ENCODE measurements at places on chromosomes 3 and 15. TPM values are rescaled to one million over a fixed set of nuclear protein-coding genes. Genes with fewer than 3 reads are reported as not detected.

DNA sequence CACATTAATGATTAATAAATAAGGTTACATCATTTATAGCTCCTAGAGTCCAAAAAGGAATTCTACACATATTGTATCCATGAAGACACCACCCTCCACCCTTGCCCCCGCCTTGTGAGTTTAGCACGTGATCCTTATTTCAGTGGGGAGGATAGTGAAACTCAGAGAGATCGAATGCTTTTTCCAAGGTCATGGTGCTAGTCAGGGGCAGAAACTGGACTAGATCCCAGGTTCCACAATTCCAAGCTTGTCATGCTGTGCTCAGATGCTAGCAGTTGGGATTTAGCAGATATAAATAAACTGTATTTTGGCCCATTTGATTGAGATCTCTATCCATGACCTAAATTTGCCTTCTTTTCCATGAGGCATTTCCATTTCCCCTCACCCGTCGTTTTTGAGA is 227.4 kb upstream of the THRB start:
- no peak for DNase-seq

DNA sequence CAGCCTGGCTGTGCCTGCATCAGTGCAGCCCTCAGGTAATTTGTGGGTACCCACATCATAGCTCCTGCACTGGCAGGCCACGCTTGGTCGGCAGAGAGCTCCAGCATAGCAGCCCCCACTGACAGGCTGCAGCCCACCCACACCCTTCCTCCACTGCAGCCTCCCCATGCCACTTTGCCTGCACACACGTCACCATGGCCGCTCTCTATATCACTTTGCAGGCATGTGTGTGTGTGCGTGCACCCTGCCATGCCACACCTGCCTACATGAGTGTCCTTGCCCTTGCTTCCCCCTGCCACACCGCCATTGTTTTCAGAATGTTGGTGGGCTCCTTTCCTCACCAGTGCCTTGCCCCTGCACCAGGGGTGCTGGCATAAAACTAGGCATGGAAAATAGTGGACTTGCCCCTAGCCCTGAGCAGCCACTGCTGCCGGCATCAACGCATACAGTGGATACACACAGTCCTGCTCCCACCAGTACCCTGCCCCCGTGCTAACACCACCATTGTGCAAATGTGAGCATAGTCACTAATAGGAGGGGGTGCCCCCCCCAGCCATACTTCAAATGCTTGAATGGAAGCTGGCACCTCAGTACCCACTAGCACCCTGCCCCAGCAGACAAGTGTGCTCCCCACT is 278.7 kb upstream of the MANF start:
- no peak for DNase-seq

DNA sequence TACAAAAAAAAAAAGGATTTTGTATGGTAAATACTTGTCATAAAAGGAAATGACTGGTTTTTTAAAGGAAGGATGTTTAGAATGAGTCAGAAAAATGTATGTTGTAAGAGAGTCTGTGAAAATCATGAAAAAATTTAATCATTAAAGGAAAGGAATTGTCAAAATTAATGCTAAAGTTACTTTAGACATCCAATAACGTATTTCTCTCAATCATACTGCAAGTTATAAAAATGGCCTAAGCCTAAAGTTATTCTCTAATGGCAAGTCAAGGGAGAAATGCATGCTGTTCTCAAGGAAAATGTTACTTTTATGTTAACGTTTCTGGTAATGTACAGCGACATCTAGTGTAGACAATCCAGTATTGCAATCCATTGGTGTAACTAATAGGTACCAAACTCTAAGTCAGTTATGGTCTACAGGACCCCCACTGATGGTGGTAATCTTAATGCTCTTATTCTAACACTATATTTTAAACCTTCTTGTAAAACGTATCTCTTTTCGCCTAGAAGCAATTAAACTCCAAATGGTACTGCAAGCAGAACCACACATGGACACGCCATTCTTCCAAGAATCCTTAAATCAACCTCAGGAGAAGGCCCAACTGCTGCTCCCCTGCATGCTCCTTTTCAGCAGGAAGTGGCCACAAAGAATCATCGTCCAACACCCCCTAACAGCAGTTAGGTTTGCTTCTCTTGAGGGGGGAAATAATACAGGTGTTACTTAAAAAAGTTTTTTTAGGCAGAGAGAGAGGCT is 35.2 kb downstream of the NCEH1 start:
- peak; percentile 72 for DNase-seq

GRCh38 chr3:45606991-45607712 is 12.6 kb downstream of the LIMD1 start:
- DNase-seq: no peak

DNA sequence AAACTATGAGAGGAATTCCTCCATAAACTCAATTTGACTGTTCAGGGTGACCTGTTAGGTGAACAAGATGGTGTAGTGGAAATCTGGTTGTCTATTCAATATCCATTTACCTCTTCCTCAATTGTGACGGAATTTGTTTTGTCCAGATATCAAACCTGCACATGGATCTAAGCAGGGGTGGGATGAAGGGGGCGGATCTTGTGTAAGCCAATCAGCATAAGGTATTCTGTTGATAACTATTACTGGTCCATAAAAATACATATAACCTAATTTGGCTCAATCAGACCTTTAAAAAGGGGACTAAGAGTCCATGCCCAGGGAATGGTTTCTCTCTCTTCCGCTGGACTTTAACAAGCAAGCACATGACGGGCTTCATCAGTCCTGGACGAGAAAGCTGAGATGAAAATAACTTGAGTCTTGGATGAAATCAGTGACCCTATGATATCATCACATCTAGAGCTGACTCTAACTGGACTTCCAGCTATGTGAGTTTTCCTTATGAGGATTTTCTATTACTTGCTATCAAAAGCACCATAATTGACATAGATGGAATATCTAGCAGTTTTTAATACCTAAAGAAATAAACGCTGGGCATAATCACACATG is 5.7 kb upstream of the POPDC2 start:
- DNase-seq: no peak

GRCh38 chr3:187641320-187642016 is 28.7 kb downstream of the SST start:
- no peak for DNase-seq

DNA sequence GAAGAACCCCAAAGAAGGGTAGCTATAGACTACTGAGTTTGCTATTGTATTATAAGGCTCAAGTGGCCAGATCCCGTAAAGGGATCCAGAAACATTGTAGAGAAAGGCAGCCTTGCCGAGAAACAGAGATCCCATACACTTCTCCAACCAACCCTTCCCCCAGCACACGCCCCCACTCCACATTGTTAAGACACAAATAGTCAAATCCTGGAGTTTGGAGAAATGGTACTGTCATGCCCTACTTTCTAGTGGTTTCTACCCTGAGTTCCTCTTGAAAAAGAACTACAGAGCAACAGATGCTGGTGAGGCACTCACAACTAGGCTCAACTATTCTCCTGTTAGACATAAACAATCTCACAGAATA is 33.2 kb downstream of the B4GALT4 start:
- no peak for DNase-seq

DNA sequence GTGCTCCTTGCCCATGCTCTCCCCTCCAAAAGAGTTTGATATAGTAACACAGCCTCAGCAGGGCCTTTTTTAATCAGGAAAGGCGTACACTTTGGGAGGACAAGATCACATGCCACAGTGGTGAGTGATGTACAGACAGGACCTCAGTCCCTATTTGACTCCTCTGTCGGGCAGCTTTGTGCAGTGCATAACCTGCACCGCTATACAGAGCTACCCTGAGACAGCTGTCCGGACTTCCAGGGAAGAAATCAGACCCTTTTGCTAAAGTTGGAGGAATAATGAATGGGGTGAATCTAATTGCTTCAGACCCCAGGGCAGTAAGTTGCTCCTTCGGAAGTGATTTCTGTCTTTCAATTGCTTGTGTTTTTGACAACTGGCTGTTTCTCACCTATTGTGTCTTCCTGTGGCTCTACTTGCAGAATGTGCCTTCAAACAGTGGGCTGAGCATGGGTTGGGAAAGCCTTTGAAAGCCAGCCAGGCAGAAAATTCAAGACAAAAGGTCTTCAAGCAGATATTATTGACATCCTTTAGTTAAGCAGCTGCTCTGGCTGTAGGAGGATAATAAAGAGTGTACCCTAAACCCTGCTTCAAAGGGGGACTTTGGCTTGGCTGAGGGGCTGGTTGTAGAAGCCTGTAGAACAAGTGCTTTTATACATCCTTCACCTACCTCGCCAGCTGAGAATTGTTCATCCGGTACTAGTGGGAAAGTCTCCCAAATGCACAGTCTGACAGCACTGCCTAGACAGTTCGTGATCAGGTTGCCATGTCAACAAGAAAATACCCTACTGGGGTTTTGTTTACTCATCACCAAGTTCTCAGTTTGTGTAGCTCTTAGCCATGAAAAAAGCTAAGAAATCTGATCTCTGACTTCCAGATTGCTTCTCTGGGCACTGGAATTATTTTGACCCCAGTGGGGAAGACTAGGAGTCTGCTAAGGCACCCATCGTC is 35.1 kb downstream of the SNTN start:
- no peak for DNase-seq

DNA sequence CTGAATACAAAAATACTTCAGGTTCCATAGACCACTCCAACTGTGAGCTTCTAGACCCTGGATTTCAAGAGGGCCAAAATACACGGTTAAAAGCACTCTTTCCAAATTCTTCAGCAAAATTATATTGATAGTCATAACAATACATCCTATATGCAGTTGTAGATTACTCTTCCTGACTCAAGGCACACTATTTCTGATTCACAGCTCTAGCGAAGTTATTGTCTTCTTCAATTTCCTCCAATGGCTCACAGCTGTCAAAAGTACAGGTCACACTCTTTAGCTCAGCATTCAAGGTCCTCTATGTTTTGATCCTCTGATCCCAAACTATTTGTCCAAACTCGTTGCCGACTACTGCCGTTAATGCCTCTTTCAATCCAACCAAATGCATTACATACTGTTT is 13.5 kb upstream of the CCDC80 start:
- no peak for DNase-seq

GRCh38 chr15:66859688-66860253 is 157.7 kb downstream of the SMAD6 start:
- DNase-seq: no peak

- no peak for DNase-seq
Measured at GRCh38 chr15:61777689-61778088, 282.6 kb downstream of the VPS13C start.

DNA sequence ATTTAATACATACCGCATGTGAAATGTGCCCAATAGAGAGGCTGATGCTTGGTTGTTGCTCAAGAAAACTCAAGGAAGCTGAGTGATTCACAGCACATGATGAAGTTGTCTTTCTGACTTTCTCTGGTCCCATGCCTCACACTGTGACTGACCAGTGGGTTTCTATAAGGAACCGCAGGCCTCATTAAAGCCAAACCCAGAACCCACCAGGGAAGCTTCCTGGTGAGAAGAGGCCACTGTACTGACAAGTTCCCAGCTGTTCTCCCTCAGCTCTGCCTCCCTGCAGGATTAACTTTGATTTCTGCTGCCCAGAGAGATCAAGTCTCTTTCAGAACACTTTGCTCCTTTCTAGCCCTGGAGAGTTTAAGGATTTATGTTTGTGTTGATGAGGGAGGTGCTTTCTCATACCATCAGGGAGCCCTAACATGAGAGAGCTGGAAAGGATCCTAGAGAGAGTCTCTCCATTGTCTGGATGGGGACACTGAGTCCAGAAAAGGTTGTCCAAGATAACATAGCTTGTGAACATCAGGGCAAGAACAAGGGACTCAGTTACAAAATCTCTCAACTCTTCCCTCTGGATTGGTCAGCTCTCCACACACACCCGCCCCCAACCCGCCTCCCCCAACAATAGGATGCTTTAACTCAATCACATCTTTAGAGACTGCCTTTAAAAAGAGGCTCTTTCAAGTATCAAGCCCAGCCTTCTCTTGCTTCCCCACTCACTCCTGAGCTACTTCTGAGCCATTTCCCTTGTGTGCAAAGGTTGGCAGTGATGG is 303.2 kb upstream of the TLE3 start:
- no peak for DNase-seq

DNA sequence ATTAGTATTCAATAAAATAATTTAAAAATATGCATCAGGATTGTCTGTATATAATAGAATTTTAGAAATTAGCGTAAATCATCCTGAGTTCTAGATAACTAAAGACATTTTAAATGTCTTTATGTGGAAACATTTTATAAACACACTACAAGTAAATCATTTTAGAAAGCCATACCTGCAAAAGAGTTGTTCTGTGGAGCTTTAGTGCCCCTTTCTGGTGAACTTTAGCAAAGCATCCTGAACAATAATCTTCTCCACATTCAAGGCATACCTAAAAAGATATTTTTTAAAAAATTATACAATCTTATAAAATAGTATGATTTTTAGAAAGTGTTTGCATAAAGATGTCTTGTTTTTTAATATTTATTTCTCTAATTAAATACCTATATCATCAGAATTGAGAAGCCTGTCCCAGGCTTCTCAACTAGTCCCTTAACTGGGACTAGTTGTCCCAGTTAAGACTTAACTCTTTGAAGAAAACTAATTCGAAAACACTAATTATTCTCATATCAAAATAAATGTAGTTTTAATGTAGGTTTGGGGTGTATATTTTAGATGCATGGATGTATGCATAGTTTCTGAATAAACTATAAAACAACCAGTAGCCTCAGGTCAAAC is 29.7 kb downstream of the ZBBX start:
- DNase-seq: peak; percentile 63

GRCh38 chr15:91238644-91239425 is 138.8 kb downstream of the SV2B start:
- DNase-seq: peak; percentile 29

DNA sequence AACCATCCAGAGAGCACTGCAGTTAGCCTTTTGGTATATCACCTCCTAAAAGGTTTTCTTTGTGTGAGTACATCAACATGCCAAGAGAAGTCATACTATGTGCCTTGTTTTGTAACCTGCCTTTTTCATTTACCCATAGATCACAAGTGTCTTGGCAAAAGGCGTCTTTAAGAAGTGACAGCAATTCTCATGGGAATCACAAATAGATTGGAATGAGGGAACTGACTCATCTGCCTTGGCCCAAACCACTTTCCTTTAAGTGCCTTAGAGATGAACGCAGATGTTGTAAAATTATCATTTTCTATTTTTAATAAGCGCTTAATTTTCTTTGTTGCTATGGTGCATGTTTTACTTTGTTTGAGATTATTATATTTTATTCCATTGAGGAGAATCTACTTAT is 20.7 kb upstream of the POMGNT2 start:
- DNase-seq: no peak

CYP1A2 gene
- not detected for total RNA-seq

LTK gene
- 1.6 TPM for total RNA-seq

GHSR gene
- total RNA-seq: not detected

NLGN1 gene
- 2.2 TPM for total RNA-seq

NR2E3 gene
- not detected for total RNA-seq

PLA2G4D gene
- total RNA-seq: not detected

GABRR3 gene
- total RNA-seq: not detected

SIAH2 gene
- 151 TPM for total RNA-seq

PSTPIP1 gene
- total RNA-seq: 23.4 TPM

ZNF660 gene
- total RNA-seq: 4.8 TPM

CASR gene
- under 0.01 TPM for total RNA-seq

C3orf22 gene
- total RNA-seq: not detected

TM4SF4 gene
- not detected for total RNA-seq

PBRM1 gene
- 63.3 TPM for total RNA-seq

WDR93 gene
- total RNA-seq: 0.27 TPM

SAMD7 gene
- total RNA-seq: not detected

ARGFX gene
- total RNA-seq: not detected

ZNF860 gene
- total RNA-seq: under 0.01 TPM
